IPS DF 6.9 (cell line): ENCODE measurements at places on chromosomes 13 and 19.

DNA sequence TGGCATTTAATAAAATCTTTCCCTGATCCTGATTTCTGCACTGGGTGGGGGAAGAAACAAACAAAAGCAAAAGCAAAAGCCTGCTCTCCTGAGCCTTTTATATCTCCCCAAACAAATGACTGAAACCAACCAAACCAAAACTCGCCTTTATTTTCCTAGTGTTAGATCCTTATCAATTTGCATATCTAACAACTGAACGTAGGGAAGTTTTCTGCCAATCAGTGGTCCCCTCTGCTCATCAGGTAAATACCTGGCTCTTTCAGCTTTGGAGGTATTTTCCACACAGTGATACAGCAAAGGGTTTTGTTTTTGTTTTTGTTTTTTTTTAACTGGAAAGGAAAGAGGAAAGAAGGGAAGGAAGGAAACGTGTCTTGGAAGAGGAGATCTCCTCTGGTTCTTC, 3.3 kb downstream of the AMER2 start:
- no peak overlapping the region for H3K4me3 ChIP-seq
- H3K4me1 ChIP-seq, result no peaks in the 10 kb centered on the region; the same call in 1 of the 2 replicates
- H3K27me3 ChIP-seq, result peaks cover 20% of the 10 kb centered on the region
- DNase-seq, result no peak
- no peaks in the 10 kb centered on the region for H3K36me3 ChIP-seq

DNA sequence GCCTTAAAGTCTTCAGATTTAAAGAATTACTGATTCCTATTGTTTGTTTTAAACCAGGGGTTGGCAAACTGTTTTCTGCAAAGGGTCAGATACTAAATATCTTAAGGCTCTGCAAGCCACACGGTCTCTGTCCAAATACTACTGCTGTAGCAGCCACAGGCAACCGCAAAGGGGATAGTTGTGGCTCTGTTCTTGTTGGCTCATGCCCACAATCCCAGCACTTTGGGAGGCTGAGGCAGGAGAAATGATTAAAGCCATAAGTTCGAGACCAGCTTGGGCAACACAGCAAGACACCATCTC, 22.4 kb downstream of the RANBP3 start:
- H3K27me3 ChIP-seq, result no peaks in the 10 kb centered on the region
- H3K4me1 ChIP-seq, result peaks cover 29% of the 10 kb centered on the region
- DNase-seq, result no peak
- no peaks in the 10 kb centered on the region for H3K36me3 ChIP-seq
- H3K4me3 ChIP-seq, result no peak overlapping the region
- no peak overlapping the region for H3K27ac ChIP-seq

- no peak overlapping the region for H3K4me3 ChIP-seq
- DNase-seq, result no peak
- peaks cover 1% of the 10 kb centered on the region; the same call in 1 of the 2 replicates for H3K4me1 ChIP-seq
- no peaks in the 10 kb centered on the region; the same call in 1 of the 2 replicates for H3K36me3 ChIP-seq
These were observed 6.9 kb downstream of the REXO1 start for GRCh38 chr19:1841209-1841924.

- no peak within 1 kb of the TSS for H3K27ac ChIP-seq
- peak within 1 kb of the TSS; percentile 95 for H3K4me3 ChIP-seq
- 0 out of 2 replicates have a peak, but pooled peaks cover 4% of the 10 kb centered on the region for H3K36me3 ChIP-seq
These were observed at the start of gene DPP9 for GRCh38 chr19:4723595-4724514. TSS of gene DPP9 (minus strand) at chr19:4723842. CDS start at chr19:4719906, 3,936 bp downstream.

DNA sequence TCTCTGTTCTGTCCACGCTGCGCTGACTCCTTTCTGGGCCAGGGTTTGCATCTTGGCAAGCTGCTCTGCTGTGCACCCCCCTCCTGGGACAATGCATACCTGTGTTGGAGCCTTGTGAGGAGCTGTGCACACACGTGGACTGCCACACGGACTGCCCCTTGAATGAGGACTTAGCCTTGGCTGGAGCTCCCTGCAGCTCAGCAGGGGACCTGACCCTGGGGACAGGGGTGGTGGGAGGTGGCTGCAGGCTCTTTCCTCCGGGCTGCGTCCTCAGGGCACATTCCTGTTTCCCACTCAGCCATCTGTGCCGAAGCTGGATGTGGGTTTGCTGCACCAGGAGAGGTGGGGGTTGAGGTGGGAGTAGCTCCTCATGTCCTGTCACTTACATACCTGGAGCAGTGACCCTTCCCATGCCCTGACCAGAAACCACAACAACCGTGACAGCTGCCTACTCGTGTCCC, 8.2 kb downstream of the RAB11B start:
- peaks cover 16% of the 10 kb centered on the region for H3K36me3 ChIP-seq
- H3K27ac ChIP-seq, result no peak overlapping the region
- DNase-seq, result no peak

GRCh38 chr13:113812178-113813040, 51.5 kb downstream of the GAS6 start:
- no peaks in the 10 kb centered on the region for H3K4me1 ChIP-seq
- no peak for DNase-seq
- no peaks in the 10 kb centered on the region for H3K36me3 ChIP-seq
- H3K4me3 ChIP-seq, result no peak overlapping the region
- H3K27ac ChIP-seq, result no peak overlapping the region

DNA sequence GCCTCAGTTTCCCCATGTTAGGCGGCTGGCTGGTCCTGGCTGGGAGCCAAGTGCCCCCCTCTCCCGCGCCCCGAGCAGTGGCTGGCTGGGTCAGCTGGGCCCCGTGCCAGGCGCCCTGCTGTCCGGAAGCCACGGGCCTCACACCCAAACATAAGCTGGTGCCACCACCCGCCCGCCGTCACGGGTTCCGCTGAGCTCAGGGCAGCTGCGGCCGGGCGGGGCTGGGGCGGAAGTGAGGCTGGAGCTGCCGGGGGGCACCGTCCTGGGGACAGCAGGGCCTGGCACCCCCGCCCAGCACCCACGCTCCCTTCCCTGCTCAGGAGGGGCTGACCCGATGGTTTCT, 19.3 kb downstream of the HCN2 start:
- H3K36me3 ChIP-seq, result no peaks in the 10 kb centered on the region
- no peak for DNase-seq
- H3K27ac ChIP-seq, result no peak overlapping the region
- H3K27me3 ChIP-seq, result no peaks in the 10 kb centered on the region
- H3K4me3 ChIP-seq, result no peak overlapping the region

- no peak for DNase-seq
- H3K36me3 ChIP-seq, result no peaks in the 10 kb centered on the region
- no peak overlapping the region for H3K4me3 ChIP-seq
- H3K27ac ChIP-seq, result no peak overlapping the region
- no peaks in the 10 kb centered on the region for H3K4me1 ChIP-seq
These were observed 629.1 kb downstream of the LIG4 start for GRCh38 chr13:107586216-107586615.

DNA sequence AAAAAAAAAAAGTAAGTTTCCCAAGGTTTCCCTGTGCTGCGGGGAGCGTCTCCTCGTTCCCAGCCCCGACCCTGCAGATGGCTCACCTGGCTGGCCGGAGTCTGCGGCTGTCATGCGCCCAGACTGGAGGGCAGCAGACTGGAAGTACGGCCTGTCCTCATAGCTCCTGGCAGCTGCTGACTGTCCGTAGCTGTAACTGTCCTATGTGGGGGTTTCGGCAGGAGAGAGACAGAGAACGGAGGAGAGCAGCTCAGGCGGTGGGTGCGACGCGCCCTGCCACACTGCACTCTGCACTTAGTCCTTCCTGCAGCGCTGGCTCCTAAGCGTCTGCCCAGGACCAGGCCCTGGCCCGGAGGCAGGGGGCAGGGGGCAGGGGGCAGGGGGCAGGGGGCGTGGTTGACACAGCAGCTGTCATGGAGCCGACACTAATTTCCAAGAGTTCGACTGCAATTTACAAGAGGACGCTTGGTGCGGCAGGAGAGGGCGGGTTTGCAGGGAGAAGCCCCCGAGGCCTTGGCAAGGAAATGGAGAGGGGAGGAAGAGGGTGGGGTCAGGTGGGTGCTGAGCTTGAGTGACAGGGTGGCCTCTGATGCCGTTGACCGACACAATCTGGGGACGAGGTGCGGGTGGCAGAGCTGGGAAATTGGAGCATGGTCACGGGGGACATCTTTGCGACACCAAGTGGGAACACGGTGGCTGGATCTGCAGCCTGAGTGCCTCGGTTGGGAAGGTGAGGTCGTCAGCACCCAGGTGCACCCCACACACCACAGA, 35.1 kb downstream of the ZFR2 start:
- no peak overlapping the region for H3K4me3 ChIP-seq
- no peaks in the 10 kb centered on the region for H3K4me1 ChIP-seq
- DNase-seq, result no peak
- no peaks in the 10 kb centered on the region for H3K36me3 ChIP-seq

- H3K36me3 ChIP-seq, result no peaks in the 10 kb centered on the region
- DNase-seq, result no peak
- no peaks in the 10 kb centered on the region for H3K4me1 ChIP-seq
- H3K4me3 ChIP-seq, result no peak overlapping the region
- no peak overlapping the region for H3K27ac ChIP-seq
These were observed 1.9 kb downstream of the GALP start for GRCh38 chr19:56177564-56178243.

GRCh38 chr19:50969413-50969760, at the start of gene KLK6:
TSS of gene KLK6 (minus strand) at chr19:50969591. CDS start at chr19:50968104, 1,487 bp downstream.
- H3K36me3 ChIP-seq, result no peaks in the 10 kb centered on the region
- H3K27ac ChIP-seq, result no peak within 1 kb of the TSS
- H3K27me3 ChIP-seq, result no peaks in the 10 kb centered on the region
- H3K4me3 ChIP-seq, result no peak within 1 kb of the TSS
- no peak for DNase-seq

- no peaks in the 10 kb centered on the region for H3K36me3 ChIP-seq
- no peaks in the 10 kb centered on the region; the same call in 1 of the 2 replicates for H3K4me1 ChIP-seq
- DNase-seq, result no peak
- no peak within 1 kb of the TSS for H3K27ac ChIP-seq
These were observed at the start of gene PTPRH for GRCh38 chr19:55208880-55209692. TSS of gene PTPRH (minus strand) at chr19:55209501. CDS start at chr19:55209433, 68 bp downstream.

DNA sequence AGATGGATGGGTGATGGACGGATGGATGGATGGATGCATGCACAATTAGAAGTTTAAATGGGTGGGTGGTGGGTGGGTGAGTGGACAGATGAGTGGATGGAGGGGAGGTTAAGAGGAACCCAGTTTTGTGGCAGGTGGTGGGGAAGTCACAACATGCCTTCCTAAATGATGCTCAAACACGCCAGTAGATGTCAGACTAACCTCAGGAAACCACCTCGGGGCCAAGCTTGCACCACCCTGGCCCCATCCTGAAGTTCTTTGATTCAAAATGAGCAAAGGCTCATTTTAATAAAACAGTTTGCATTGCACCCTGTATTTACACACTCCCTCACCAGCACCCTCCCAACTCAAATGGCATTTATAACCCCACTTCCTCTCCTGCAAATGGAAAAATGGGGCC, 91.4 kb upstream of the CACNA1A start:
- no peaks in the 10 kb centered on the region for H3K27me3 ChIP-seq
- H3K36me3 ChIP-seq, result no peaks in the 10 kb centered on the region
- no peak overlapping the region for H3K27ac ChIP-seq
- 0 out of 2 replicates have a peak, but pooled peaks cover 2% of the 10 kb centered on the region for H3K4me1 ChIP-seq
- DNase-seq, result no peak

DNA sequence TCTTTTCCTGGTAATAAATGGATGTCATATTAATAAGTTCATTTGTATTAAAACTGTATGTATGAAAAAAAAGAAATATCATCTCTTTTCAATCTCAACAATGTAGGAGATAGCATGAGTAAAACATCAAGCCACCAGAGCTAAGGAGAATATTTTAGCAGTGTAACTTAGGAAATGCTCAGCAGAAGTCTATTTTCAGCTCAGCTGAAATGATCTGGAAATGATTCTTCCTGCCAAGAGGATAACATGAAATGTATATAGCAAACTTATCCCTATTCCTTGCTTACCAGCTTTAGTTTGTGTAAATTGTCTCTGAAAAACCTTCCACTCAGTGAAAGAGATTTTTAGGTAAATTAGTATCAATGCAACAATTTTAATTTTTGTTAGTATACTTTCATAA, 1194.4 kb downstream of the SLITRK1 start:
- no peak overlapping the region for H3K27ac ChIP-seq
- no peaks in the 10 kb centered on the region for H3K4me1 ChIP-seq
- no peaks in the 10 kb centered on the region for H3K27me3 ChIP-seq

DNA sequence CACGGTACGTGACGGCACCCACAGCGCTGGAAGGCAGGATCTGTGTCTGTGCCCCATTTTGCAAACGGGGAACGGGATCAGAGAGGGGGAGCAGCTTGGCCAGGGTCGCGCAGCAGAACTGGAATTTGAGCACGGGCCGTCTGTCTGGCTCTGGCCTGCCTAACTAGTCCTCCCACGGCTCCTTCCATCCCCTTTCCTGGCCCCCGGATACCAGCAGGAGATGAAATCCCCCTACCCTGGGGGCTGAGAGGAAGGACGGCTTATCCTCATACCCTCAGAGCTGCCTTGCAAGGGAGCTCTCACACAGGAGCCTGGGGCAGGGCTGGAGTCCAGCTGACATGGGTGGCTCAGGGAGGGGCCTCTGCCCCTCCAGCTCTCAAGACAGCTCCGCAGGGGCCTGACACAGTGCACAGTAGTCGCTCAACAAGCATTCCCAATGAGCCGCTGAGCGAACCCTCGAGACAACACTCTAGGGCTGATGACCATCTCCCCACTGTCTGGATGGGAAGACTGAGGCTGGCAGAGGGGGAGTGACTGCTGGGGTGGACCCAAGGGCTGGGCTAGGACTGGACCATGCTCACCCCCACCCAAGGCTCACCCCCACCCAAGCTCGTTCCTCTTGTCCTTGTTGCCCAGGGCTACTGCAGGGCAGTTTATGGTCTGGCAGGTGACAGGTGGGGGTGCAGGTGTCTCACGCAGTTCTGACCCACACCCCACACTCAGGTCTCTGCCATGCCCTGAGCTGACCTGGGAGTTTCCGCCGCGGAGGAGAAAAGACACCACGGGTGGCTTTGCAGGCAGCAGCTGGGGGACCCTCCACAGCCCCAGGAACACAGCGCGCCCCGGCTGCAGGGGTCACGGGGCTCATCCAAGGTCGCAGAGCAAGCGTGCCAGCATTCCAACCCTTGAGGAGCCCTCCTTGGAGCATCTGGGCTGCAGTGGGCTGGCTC, 4.0 kb downstream of the ZBTB7A start:
- no peak for DNase-seq
- no peak overlapping the region for H3K4me3 ChIP-seq
- no peaks in the 10 kb centered on the region; the same call in 1 of the 2 replicates for H3K27me3 ChIP-seq
- 0 out of 2 replicates have a peak, but pooled peaks cover 2% of the 10 kb centered on the region for H3K36me3 ChIP-seq
- H3K4me1 ChIP-seq, result peaks cover 9% of the 10 kb centered on the region; the same call in 1 of the 2 replicates

GRCh38 chr13:95507991-95508390, 44.5 kb upstream of the CLDN10 start:
- no peaks in the 10 kb centered on the region for H3K36me3 ChIP-seq
- no peak overlapping the region for H3K4me3 ChIP-seq
- H3K4me1 ChIP-seq, result no peaks in the 10 kb centered on the region
- no peaks in the 10 kb centered on the region for H3K27me3 ChIP-seq
